ENCODE measurements at places on chromosomes 7 and 10.
A peak's percentile ranks its signal among the peaks of the same experiment; 100 is the strongest.

DNA sequence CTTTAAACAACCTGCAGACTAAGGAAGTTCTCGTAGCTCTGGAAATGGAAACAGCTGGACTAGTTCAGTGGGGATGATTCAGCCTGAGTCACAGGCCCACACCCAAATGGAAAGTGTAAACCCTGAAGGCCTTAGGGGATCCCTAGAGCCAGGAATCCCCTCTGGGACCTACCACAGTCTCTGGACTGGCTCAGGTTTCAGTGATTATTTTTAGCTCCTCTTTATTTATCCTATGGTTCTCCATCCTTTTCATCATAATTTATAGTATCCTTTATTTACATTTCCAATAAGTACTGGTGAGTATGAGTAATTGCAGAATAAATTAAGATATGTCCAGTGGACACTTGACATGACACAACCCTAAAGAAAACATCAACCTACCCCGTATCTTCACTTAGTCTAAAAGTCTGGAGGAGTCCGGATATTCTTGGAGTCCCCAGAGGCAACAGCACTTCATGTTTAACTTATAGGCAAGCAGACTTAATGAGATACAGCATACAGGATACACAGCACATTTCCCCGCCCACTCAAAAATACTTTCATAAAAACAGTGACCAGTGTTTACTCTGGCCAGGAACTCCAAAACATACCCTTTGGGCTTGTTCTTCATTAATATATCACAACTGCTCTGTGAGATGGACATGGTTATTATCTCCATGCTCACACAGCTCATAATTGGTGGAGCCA is 28.4 kb upstream of the SEMA3E start:
- ATAC-seq = no peak

- no peak for ATAC-seq
Measured at GRCh38 chr7:76269895-76270294, 32.6 kb upstream of the HSPB1 start.

DNA sequence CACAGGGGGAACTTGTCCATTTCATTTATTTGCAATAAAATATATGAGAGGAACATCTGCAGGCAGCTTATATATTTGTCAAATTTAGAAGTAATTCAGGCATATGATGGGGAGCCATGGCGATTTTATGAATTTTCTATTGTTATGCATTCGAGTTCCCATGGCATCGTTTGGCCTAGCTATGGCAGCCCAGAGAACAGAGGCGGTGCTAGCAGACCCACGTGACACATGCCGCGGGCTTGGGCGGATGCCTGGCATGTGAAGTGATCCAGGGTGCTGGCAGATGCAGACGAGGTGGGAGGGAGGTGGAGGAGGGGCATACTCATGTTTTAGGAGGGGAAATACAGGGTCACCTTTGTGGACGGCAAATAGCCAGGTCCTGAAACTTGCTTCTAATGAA is 560.0 kb upstream of the GALNT17 start:
- no peak for ATAC-seq

DNA sequence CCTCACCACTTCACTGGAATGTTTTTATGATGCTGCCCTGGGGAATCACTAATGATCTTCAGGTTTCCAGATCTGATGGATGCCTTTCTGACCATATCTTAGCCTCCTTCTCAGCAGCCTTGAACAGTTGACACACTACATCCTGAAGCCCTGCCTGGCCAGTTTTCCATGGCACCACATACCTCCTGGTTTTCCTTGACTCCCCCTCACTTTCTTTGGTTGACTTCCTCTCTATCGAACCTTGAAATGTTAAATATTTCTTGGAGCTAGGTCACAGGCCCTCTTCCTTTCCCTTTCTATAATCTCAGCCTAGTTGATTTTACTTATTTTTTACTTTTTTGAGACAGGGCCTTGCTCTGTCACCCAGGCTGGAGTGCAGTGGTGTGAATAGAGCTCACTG is 108.8 kb upstream of the CDK1 start:
- no peak for ATAC-seq

DNA sequence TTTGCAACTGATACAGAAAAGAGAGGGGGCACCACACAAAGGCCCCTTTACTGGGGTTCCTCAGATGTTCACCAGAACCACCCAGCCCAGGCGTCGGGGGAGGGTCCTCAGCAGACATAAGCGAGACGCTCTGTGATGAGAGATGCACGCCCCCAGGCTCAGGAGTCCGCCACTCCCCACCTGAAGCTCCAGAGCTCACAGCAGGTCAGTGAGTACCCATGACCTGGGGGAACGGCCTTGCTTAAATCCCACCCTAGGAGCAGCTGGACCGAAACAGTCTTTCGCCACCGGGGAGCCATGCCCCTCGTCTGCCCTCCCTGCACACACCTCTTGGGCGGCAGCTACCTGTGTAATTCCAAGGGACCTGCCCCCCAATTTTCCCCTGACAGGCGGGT is 2.8 kb downstream of the CRYGN start:
- no peak for ATAC-seq

DNA sequence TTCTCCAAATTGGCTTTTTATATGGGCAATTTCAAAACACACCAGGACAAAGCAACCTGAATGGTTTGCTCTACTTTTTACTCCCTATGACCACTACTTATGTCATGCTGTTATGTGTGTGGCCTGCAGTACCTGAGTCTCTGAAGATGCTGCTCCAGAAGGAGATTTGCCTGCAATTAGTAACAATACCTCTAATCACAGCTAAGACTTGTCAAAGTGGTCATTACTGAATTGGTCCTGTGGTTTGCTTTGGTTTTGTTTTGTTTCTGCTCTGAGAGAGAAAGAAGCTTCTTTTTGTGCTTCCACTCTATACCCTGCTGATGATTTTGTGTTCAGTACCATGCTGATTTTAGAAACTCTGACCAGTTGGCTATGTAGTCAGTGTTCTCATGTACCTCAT is 25.5 kb downstream of the HGF start:
- ATAC-seq = no peak

DNA sequence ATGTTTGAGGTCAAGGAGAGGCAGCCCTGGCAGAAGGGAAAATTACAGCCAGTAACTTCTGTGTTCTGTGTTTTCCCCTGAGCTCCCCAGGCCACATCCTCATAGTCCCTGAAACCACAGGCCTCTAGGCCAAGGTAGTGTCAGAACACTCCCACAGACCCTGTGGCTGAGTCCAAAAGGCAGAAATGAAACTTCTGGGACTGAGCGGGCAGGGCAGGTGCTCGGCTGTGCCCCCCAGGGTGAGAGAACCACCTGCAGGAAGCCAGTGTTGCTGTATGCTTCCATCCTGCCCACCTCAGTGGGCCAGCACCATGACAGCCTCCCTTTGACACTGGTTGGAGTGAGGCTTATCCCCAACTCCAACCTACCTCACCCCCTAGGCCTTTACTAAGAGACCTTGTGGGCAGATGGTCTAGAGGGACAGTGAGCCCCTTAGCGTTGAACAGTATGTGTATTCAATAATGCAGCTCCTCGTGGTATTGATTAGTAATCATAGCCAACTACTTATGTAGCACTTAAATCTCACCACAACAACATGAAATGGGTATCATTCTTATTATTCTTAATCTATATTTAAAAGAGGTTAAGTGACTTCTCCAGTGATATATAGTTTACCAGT is 30.3 kb downstream of the PIK3CG start:
- ATAC-seq = peak; percentile 100

DNA sequence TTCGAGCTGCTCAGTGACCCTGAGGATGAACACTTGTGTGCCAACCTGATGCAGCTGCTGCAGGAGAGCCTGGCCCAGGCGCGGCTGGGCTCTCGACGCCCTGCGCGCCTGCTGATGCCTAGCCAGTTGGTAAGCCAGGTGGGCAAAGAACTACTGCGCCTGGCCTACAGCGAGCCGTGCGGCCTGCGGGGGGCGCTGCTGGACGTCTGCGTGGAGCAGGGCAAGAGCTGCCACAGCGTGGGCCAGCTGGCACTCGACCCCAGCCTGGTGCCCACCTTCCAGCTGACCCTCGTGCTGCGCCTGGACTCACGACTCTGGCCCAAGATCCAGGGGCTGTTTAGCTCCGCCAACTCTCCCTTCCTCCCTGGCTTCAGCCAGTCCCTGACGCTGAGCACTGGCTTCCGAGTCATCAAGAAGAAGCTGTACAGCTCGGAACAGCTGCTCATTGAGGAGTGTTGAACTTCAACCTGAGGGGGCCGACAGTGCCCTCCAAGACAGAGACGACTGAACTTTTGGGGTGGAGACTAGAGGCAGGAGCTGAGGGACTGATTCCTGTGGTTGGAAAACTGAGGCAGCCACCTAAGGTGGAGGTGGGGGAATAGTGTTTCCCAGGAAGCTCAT is 1.1 kb downstream of the DDIT4 start:
- ATAC-seq = peak; percentile 42

DNA sequence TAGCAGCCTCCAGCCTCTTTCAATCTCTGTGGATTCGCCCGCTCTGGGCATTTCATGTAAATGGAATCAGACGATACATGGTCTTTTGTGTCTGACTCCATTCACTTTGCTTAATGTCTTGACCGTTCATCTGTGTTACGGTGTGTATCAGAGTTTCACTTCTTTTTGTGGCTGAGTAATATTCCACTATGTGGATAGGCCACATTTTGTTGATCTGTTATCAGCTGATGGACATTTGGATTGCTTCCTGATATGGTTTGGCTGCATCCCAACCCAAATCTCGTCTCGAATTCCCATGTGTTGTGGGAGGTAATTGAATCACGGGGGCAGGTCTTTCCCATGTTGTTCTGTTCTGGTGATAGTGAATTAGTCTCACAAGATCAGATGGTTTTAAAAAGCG is 109.0 kb downstream of the LHPP start:
- ATAC-seq = no peak

DNA sequence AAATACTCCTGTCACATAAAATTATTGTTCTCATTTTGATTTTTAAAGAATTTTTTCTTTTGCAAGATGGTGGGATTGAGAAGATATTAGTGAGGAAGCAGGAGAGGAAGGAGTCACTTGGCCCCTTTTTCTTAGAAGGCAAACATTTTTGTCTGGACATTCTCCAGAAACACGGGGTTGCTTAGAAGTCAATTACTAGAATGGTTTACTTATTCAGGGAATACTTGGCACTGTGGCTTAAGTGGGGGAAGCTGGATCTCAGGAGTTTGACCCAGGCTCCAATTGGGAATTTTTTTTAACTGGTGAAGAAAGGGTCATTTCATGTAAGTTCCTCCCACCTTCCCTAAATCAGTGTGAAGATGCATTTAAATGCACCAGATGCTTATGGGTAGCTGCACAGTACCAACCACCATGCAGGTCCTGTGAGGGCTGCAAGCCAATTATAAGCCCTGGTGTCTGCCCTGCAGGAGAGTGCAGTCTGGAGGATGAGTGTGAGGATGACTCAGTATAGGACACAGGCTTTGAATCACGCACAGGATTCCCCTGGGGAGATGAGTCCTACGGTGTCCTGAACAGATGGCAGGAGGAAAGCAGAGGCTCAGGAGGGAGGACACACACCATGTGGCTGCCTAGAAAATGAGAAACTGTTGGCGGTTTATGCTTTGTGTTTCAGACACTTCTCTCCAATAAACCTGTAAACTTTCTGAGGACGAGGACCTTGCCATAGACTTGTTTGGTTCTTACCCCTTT is 299.1 kb downstream of the PLXNA4 start:
- ATAC-seq = no peak

DNA sequence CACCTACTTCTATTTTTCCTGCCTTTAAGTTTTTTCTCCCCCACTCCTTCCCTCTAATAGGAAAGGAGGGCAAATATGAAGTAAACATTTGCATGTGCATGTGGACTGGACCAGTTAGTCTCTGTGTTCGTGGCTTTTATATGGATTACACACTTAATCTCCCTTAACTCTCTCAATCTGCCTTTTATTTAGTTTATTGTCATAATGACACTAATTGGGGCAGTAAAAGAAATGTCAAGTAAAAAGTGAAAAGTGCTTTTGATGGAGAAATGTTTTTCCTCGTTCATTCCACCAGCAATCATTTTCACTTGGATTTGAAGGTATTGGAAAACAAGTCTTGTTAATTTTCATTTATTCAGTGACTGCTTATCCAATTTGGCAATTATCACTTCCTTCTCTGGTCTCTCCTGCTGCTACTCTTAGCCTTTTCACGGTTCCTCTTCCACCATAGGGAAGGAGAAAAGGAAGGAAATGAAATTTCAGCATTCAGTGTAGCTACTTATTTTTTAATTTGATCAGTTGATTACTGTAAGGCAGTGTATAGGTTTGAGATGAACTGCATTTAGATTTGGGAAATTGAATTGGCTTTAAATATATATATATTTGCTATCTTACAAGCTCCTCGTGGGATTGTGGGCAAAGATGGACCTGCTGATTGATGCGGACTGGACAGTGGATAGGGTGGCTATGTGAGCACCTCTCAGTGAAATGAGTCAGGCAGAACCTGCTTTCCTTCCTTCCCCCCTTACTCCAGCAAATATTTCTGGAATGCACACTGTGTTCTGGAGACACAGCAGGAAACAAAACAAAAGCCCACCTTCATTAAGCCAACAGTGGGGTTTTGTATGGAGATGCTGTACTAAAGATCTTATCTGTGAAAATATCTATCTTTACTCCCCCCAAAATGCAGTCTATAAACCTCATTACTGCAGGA is 77.5 kb downstream of the LRRC4 start:
- no peak for ATAC-seq

GRCh38 chr10:119337223-119337622 is 129.9 kb downstream of the GRK5 start:
- ATAC-seq = no peak

GRCh38 chr7:155962191-155962967 is 150.1 kb upstream of the SHH start:
- no peak for ATAC-seq

DNA sequence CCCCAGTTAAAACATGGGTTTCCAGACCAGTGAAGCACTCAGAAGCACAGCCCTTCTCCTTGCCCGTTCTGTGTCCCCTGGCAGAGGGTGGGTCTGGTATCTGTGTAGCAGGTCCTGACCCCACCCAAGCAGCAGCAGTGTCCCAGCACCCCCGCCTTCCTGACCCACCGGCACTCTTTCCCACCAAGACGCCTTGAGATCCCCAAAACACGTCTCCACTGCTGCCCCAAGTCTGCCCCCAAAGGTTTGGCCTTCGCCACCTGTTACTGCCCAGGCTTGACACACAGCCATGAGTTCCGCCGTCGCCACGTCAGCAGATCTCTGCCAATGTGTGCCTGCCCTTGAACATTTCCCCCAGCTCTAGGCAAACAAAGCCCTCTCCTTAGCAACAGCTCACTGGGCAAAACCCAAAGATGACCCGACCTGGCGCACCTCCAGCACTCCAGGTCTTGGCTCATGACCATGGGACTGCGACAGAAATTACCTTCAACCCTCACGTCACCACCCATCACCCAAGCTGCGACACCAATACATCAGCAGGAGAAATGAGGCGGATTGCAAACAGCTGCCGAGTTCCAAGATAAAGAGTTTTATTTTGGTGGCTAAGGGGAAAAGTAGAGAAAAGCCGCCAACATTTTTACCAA is 75.6 kb downstream of the CTBP2 start:
- no peak for ATAC-seq

DNA sequence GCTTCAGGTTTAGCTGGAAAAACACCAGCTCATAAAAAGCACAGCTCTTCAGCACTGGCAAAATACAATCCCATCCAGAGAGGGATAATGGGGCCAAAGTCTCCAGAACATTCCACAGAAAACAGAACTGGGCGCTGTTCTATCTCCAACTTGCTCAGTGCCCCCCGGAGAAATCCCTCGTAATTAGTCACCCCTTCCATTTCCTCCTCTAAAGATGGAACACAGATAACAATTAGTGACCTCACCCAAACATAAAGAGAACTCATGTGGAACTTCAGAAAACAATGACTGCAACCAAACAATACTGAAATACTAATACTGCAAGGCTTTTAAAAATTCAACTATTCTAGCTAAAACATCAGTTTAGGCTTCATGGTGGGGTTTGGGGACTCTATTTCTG is 46.3 kb downstream of the KIAA1549 start:
- ATAC-seq = no peak

Data from stimulated activated memory B cell treated with anti-CD40 and anti-IgM and Interleukin-4, amounts not matched to agents 10 μg/mL and 1 μg/mL and 100 μg/mL, for 72 hours (primary cell).